Stimulated activated CD4-positive, alpha-beta T cell treated with anti-CD3 and anti-CD28 coated beads, Interleukin-12 subunit alpha, Interleukin-12 subunit beta, amount 100 ng/mL, for 4 hours (primary cell): ENCODE measurements at places on chromosomes 6 and 20.

DNA sequence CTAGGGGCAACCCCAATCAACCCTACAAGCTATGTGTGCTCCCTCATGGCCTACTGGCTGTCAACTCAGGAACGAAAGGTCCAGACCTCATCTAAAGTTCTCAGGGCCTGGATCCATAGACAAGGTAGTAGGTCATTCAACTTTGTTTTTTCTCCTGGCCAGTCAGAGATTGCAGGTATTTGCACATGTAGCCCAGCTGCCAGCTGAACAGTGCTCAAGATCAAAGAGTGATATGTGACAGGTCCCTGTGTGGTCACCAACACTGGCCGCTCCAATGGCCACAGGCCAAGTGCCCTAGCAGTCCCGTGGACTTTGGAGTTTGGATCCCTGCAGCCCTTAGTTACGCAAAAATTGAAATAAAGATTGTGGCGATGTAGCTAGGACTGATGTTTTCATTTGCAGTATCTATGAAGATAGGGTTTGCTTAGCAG, 60.6 kb upstream of the ATXN1 start:
- DNase-seq = no peak

- DNase-seq = no peak
These were observed 2.8 kb upstream of the MAPK13 start for GRCh38 chr6:36127462-36128016.

GRCh38 chr6:18447552-18447951, 60.4 kb downstream of the RNF144B start:
- no peak for DNase-seq

- no peak for DNase-seq
These were observed 285.4 kb upstream of the FLRT3 start for GRCh38 chr20:14622796-14623195.
